ENCODE measurements at places on chromosomes 1 and 21. TPM values are rescaled to one million over a fixed set of nuclear protein-coding genes. Genes with fewer than 3 reads are reported as not detected.

DNA sequence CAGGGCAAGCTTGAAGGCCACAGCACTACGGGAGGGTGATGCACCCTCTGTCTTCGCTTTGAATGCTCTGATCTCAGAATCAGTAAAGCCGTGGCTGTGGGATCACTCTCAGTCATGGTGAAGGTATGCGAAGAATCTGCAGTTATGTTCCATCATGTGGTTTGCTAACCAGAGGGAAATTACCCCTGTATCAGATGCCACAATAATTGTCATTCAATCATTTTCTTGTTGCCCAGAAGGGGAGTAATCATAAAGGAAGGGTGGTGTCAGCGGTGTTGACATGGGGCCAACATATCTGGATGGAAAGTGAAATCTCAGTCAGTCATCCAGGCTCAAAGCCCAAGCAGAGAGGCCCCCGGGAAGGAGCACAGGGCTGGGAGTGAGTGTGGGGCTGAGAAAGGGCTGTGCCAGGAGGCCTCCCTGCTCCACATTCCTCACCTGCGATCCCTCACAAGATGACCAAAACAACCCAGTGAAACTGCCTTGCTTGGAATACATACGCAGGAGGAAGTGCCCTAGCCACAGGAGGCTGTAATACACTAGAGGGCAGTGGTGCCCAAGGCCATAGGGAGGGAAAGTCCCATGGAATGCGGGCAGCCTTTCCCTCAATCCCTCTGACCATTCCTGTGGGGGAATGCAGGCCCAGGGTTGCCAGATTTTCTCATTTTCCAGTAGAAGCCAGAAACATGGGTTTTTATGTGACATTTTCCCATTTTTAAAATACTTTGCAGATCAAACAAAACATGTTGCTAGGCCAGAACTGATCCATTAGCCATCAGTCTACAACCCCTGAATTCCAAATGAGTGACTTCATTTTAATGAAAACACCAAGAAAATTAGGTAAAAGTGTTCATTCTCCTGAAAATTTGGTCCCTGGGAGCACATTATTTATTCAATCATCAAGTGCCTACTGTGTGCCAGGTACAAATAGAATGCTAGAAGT, 95.7 kb upstream of the VANGL1 start:
- peak; percentile 97 for DNase-seq

TAL1 gene
- polyA plus RNA-seq = not detected

REN gene
- polyA plus RNA-seq = 0.09 TPM

DNA sequence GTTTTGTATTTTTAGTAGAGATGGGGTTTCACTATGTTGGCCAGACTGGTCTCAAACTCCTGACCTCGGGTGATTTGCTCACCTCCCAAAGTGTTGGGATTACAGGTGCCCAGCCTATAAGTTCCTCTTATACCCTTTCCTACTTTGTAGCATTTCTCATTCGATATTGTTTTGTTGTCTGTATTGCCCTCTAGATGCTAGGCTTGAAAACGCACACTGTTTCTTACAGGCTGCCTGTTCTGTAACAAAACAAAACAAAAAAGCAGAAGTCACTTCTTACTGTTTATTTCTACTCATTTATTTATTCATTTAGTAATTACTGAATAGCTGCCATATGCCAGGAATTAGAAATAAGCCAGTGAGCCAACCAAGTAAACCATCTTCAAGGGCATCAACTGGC, 136.9 kb upstream of the BMP8A start:
- DNase-seq = no peak

GRCh38 chr21:16078382-16078781, 348.6 kb downstream of the USP25 start:
- DNase-seq = no peak

GRCh38 chr1:235415008-235415904, 48.0 kb downstream of the TBCE start:
- peak; percentile 67 for DNase-seq

DNA sequence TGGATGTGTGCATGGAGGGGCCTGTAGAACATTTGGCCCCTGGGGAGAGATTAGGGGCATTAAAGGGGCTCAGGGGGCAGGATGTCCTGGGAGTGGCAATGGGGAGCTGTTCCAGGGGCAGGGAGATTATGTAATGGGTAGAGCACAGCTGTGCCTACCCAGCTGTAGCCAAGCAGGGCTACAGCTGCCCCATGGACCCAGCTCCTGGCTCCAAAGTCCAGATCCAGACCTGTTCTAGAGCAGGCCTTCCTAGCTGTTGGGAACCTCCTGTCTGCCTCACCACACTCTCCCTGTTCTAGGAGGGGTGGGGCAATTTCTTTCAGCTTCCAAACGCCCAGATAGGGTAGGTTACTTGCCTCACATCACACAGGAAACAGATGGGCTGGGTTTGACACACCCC, 5.6 kb downstream of the RPS6KA1 start:
- no peak for DNase-seq

DNA sequence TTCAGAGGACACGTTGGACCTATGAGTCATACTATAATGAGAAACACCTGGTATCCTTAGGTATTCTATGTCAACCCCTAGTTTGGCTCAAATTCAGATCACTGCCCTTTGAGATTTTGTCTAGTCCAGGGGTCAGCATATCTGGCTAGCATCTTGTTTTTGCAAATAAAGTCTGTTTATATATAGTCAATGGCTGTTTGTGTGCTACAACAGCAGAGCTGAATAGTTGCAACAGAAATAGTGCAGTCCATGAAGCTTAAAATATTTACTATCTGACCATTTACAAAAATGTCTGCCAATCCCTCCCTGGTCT, 48.5 kb upstream of the EDEM3 start:
- DNase-seq = peak; percentile 9

RAP1GAP gene
- polyA plus RNA-seq = 0.31 TPM
